Forelimb muscle (tissue), 1 donor: ENCODE measurements at places on chromosomes 6 and 20. TPM values are rescaled to one million over a fixed set of nuclear protein-coding genes. Genes with fewer than 3 reads are reported as not detected.

DNA sequence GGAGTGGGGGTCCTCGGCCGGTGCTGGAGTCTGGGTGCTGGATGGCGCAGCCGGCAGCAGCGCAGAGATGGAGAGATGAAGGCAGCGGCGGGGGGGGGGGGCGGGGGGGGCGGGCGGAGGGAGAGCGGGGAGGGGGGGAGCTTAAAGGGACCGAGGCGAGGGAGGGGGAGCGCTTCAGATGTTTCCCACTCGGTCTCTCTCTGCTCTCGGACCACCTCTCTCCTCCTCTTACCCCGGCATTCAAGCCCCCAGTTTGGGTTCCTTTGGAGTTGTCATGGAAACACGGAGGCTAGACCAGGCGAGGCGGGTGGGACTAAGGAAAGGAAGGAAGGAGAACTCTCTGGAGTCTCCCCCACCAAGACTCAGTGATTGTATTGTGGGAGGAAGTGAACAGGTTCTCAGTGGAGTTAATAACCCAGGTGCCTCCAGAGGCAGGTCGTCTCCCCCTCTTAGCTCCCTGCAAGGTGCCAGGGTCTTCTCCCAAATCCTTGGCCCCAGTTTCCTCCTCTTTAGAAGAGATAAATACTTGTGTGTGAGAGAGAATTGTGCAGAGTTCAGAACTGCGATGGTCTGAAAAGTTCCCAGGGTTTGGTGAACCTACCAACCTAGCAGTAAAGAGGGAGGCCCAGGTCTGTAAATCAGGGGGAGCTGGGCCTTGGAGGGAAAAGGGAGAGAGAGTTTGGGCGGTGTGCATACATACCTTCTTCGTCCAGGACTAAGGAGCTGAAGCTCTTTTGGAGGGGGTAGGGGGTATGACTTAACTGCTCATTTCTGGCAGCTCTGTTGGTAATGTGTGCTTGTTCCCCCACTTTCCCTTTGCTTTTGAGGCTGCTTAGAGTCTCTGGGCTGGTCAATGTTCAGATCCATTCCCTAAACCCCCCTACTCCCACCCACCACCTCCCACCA, at the start of gene PRRT1:
Gene PRRT1, minus strand, starts transcription at position 77 of the 906 bp plus-strand sequence. CDS start 112 bp downstream, outside the sequence.
- no peak for DNase-seq

- no peak for DNase-seq
Observed at GRCh38 chr20:57022306-57022705, 244.1 kb downstream of the BMP7 start.

- no peak for DNase-seq
Observed at GRCh38 chr6:129059650-129060049, 176.7 kb downstream of the LAMA2 start.

GRCh38 chr6:157772820-157773219, 50.2 kb upstream of the SNX9 start:
- no peak for DNase-seq

GRCh38 chr20:41232973-41233926, 84.3 kb downstream of the ZHX3 start:
- DNase-seq = no peak

GRCh38 chr6:46862381-46862780, 59.4 kb downstream of the ADGRF5 start:
- no peak for DNase-seq

DNA sequence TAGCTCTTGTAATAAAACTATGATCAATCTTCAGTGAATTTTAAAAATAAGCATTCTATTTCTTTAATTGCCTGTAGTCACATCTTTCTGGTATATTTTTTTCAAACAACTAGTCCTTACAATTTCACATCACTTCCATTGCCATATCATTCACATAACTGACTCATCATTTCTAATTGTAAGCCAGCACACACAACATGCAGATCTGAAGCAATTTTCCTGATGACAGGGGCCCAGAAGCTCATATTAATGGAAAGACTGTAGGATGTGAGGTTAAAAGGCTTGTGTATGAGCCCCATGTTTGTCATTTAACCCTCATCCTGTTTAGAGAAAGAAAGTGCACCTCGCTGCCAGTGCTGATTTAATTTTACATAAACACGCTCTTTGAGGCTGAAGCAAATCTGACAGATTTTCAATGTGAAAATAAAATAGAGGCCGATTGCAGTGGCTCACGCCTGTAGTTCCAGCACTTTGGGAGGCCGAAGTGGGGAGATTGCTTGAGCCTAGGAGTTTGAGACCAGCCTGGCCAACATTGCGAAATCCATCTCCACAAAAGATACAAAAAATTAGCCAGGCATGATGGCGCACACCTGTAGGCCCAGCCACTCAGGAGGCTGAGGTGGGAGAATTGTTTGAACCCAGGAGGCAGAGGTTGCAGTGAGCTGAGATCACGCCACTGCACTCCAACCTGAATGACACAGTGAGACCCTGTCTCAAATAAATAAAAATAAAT, 40.1 kb upstream of the LTV1 start:
- DNase-seq = no peak

DNA sequence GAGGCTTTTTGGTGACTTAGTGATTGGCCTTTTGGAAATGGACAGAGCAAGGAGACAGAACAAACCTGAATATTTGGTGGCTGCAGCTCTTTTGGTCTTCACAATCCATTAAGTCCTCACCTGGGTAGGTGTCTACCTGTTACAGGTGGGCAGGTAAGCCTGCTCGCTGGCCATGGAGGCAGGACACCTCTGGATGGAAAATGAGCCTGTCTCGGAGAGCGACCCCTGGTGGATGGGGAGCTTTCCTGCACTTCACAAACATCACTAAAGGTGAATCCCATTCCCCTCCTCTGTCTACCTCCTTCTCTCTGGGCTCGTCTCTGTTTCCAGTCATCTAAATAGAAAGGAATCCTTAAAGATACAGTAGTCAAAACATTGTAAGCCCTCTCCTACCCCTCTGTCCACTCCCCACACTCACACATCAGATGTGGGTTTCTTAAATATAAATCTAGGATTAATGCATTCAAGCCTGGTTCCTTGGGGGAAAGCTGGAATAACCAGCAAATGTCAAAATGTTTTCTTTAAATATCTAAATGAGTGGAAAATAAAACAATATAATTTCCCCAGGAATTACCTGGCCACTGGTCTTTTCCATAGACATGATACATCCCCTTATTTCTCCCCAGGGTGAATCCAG, 304.9 kb downstream of the CDH26 start:
- no peak for DNase-seq

- no peak for DNase-seq
Observed at GRCh38 chr6:105178110-105178509, 1.7 kb downstream of the POPDC3 start.

DNA sequence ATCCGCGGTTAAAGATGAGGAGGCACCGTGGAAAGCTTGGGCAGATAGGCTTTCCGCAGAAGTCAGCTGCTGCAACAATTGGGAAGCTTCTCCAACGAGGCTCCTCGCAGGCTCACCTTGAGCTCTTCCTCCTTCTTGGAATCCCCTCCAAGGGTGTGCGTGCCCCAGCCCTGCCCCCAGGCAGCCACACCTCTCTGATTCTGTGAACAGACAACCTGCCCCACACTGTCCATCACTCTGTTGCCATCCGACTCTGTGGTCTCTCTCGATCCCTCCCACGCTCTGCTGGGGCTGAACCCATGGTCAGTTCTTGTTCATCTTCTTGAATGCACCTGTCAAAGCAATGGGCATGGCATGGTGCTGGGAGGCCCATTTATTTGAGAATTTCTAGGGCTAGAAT, 31.5 kb downstream of the PACSIN1 start:
- DNase-seq = no peak

- DNase-seq = no peak
Observed at GRCh38 chr20:21077809-21078345, 28.3 kb downstream of the LINC00237 start.

BMP7 gene
- polyA plus RNA-seq = 3.4 TPM

PSORS1C1 gene
- polyA plus RNA-seq = 1.7 TPM

IPCEF1 gene
- polyA plus RNA-seq = 1.2 TPM

DPPA5 gene
- not detected for polyA plus RNA-seq
